ENCODE measurements at places on chromosomes 1 and 21. TPM values are rescaled to one million over a fixed set of nuclear protein-coding genes. Genes with fewer than 3 reads are reported as not detected.

SPRR1B gene
- not detected for total RNA-seq

ARTN gene
- not detected for total RNA-seq

IARS2 gene
- 107 TPM for total RNA-seq

CSMD2 gene
- total RNA-seq, result not detected

GRCh38 chr1:15592285-15592684, 7.4 kb upstream of the AGMAT start:
- no peak overlapping the region for H3K27ac ChIP-seq
- no peak for DNase-seq
- H3K36me3 ChIP-seq, result no peaks in the 10 kb centered on the region
- peaks cover 4% of the 10 kb centered on the region for H3K4me1 ChIP-seq
- H3K27me3 ChIP-seq, result no peaks in the 10 kb centered on the region

DNA sequence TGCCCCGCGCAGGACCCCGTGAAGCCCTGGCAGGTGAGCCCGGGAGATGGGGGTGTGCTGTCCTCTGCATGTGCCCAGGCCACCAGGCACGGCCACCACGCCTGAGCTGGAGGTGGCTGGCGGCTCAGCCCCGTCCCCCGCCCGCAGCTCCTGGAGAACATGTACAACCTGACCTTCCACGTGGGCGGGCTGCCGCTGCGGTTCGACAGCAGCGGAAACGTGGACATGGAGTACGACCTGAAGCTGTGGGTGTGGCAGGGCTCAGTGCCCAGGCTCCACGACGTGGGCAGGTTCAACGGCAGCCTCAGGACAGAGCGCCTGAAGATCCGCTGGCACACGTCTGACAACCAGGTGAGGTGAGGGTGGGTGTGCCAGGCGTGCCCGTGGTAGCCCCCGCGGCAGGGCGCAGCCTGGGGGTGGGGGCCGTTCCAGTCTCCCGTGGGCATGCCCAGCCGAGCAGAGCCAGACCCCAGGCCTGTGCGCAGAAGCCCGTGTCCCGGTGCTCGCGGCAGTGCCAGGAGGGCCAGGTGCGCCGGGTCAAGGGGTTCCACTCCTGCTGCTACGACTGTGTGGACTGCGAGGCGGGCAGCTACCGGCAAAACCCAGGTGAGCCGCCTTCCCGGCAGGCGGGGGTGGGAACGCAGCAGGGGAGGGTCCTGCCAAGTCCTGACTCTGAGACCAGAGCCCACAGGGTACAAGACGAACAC, 1.8 kb downstream of the TAS1R3 start:
- no peaks in the 10 kb centered on the region for H3K4me1 ChIP-seq
- H3K36me3 ChIP-seq, result peaks cover 37% of the 10 kb centered on the region
- H3K4me3 ChIP-seq, result no peak overlapping the region
- no peaks in the 10 kb centered on the region for H3K27me3 ChIP-seq
- H3K27ac ChIP-seq, result no peak overlapping the region

DNA sequence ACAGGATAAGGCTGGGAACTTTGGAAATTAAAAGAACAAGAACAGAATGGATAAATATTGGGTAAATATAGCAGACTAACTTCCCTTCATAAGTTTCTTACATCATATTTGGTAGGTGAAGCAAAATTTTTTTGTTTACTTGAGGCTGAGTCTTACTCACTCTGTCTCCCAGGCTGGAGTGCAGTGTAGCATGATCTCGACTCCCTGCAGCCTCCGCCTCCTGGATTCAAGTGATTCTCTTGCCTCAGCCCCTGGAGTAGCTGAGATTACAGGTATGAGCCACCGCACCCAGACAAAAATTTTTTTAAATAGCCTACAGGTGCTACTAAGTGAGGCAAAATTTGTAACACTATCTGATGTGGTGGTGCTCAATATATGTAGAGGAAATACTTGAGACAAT, 50.7 kb downstream of the TM2D1 start:
- no peak for DNase-seq
- no peak overlapping the region for H3K4me3 ChIP-seq
- no peak overlapping the region for H3K27ac ChIP-seq
- H3K36me3 ChIP-seq, result no peaks in the 10 kb centered on the region
- H3K4me1 ChIP-seq, result no peaks in the 10 kb centered on the region
- H3K27me3 ChIP-seq, result 0 out of 2 replicates have a peak, but pooled peaks cover 3% of the 10 kb centered on the region

All from K562 (cell line).